Forelimb muscle (tissue), 1 donor: ENCODE measurements at places on chromosomes 11 and 22.

GRCh38 chr22:22878801-22879674 is 8.6 kb upstream of the IGLL5 start:
- DNase-seq = no peak

DNA sequence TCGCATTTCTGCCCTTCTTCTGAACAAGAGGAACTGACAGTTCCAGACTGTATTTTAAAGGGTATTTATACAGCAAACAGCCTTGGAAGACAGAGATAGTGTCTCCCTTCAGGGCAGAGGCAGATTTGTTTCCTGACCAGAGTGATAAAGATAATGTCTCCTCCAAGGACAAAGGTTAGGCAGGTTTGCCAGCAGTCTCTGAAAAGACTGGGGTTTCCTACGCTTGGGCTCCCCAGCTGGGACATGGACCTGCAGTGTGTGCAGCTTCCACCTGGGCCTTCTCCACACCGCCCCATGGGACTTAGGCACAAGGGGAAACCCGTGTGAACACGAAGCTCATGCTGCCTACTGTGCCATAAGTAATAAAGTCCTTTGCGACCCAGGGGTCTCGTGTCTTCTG is 42.1 kb downstream of the RPL27A start:
- DNase-seq = no peak

DNA sequence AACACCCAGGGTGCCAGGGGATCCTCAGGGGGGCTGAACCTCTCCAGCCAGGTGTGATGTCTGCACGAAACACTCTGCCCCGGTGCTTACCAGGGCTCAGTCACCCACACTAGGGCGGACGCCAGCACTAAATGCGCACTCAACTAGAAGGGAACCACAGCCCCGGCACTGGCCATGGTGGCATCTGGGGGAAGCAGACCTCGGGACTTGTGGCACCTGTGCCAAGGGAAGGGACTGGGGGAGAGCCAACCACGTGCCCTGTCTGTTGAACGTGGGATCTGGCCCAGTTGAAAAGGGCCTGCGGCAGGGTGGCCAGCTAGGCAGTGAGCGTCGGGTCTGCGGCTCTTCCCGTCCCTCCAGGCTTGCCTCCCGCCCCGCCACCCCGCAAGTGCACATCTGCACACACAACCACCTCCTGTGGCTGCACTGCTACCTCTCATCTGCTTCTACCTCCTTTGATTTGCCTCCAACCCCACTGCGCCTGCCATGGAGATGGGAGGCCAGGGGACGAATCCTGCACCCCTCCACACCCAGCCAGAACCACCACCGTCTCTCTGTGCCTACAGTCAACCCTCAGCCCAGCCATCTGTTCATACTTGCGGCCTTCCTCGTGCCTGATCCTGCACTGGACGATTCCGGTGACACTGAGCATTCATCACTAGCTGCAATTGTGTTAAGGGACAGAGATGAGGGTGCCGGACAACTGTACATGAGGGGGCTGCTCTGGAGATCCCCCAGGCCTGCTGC is 15.0 kb upstream of the MOB2 start:
- no peak for DNase-seq

DNA sequence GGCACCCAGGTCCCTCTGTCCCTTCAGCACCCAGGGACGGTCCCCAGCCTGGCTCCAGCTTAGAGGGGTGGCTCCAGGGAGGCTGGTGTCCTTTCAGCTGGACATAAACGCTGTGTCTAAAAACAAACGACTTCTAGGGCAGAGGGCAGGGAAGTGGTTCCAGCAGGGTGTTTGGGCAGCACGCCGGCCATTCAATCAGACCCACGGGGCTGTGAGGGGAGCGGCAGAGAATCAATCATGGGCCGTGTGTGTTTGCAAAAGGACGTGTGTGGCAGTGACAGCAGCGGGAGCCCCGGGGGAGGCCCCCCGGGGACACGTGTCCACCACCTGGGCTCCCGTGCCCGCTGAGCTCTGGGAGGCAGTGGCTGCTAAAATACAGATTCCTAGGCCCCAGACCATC is 127.7 kb downstream of the MN1 start:
- no peak for DNase-seq

- DNase-seq = no peak
Measured at GRCh38 chr11:10678101-10678500, 15.5 kb downstream of the IRAG1 start.
